Activated naive CD4-positive, alpha-beta T cell treated with anti-CD3 and anti-CD28 coated beads, Interleukin-2, amount 50 U/mL, for 72 hours (primary cell): ENCODE measurements at places on chromosomes 3 and 15. TPM values are rescaled to one million over a fixed set of nuclear protein-coding genes. Genes with fewer than 3 reads are reported as not detected.

- DNase-seq, result no peak
Observed at GRCh38 chr15:64532521-64533315, 72.3 kb downstream of the ZNF609 start.

DNA sequence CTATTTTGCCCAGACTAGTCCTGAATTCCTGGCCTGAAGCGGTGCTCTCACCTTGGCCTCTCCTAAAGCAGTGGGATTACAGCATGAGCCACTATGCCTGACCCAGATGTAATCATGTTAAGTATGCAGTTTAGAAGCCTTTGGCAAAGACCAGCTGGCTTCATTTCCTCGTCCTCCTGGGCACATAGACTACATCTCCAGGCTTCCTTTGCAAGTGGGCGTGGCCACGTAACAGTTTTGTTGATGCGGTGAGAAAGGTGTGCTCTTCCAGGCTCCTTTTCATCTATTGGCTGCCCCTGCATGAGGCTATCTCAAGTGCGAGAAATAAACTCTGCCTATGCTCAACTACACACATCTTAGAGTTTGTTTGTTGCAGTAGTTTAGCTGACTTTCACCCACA lies 13.0 kb downstream of the SV2B start:
- no peak for DNase-seq

The MKRN3 gene
- 0.80 TPM for total RNA-seq

DNA sequence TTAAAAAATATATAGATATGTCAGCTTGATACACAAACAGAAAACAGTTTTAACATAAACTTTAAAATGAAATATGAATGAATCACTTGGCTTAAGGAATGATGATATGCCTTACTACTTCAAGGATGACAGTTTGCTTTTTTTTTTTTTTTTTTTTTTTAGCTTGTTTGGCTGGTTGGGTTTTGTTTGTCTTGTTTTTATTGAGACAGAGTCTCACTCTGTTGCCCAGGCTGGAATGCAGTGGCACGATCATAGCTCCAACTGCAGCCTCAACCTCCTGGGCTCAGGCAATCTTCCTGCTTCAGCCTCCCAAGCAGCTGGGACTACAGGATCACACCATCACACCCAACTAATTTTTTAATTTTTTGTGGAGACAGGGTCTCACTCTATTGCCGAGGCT lies 14.5 kb downstream of the LRRC2 start:
- no peak for DNase-seq

DNA sequence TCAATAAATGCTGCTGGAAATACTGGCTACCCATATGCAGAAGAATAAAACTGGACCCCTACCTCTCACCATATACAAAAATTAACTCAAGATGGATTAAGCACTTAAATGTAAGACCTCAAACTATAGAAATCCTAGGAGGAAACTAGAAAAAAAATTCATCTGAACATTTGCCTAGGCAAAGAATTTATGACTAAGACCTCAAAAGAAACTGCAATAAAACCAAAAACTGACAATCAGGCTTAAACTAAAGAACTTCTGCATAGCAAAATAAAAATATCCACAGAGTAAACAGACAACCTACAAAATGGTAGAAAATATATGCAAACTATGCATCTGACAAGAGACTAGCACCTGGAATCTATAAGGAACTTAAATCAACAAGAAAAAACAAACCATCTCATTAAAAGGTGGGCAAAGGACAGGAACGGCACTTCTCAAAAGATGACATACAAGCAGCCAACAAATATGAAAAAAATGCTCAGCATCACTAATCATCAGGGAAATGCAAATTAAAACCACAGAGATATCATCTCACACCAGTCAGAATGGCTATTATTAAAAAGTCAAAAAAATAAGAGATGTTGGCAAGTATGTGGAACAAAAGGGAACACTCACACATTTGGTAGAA lies 47.0 kb downstream of the MYO9A start:
- no peak for DNase-seq

DNA sequence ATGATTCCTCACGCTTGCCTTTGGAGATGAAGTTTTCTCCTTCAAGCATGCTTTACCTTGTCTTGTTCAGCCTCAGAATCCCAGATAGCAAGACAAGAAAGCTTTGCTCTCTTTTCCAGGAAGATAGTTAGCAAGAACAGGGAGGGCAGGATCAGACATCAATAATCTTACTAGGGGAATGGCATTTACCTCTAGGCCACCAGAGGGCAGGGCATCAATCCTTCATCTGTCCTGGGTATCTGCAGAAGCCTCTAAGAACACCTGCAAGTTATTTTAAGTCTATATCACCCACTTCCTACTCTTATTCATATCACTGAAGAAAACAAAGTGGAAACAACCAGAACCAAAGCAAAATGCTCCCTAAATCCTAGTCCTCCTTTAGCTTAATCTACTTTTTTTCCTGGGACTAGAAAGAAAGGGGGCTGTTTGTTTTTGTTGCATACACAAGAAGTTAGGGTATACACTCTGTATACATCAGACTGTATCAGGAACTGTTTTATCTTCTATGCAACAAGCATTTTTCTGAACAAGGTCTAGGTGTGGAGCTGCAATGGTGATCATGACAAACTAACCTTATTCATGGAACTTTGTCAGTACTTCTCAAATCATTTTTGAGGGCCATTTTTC lies 862.5 kb downstream of the CADM2 start:
- DNase-seq, result no peak

GRCh38 chr3:143998266-143998665 lies 26.6 kb downstream of the DIPK2A start:
- DNase-seq, result no peak

The PP2D1 gene
- total RNA-seq, result not detected

DNA sequence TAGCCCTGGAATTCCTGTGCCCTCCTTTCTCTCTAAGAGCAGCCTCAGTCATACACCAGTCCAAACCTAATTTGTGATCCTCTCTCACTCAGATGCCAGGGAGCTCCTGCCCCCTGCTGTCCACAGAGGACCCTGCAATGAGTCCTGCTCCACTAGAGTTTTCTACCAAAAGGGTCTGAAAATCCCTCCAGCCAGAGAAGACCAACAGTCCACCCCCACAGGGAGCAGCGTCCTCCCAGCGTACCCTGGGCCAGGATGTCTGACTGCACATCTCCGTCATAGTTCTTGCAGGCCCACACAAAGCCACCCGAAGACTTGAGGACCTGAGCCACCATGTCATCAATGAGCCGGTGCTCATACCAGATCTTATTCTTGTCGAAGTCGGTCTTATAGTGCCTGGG lies 15.4 kb downstream of the IDH2 start:
- DNase-seq, result no peak

- DNase-seq, result no peak
Observed at GRCh38 chr15:94509259-94509658, 277.9 kb downstream of the MCTP2 start.

DNA sequence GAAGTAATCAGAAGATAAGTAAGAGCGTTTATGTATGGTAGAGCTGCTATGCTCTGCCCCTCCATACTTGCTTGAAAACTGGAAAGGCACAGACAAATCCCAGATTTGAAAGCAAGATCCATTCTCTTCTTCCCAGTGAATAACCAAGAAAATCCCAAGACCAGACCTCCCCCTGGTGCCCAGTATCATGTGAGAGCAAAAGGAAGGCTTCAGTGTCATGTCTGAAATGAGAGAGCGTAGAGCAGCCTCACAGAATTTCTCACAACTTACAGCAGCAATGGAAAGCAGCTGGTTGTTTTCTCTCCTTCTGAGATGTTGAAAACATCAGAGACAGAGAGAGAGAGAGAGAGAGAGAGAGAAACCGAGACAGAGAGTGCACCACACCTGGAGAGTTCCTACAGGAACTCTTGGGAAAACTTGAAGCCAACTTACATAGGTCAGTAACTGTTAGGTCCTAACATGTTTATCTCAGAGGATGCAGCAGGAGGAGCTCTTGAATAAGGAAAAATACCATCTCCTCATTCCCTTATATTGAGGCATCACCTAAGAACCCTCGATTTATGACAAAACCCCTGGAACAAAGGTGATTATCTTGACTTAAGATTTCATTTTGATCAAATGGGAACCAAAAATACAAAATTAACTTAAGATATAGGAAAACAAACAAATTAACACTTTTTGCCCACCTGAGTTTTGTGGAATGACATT lies 273.3 kb downstream of the NSUN3 start:
- no peak for DNase-seq

The SEMA3F gene
- 0.54 TPM for total RNA-seq

The IMPG2 gene
- 0.09 TPM for total RNA-seq

The TJP1 gene
- total RNA-seq, result 0.30 TPM

The KNL1 gene
- total RNA-seq, result 36.9 TPM

DNA sequence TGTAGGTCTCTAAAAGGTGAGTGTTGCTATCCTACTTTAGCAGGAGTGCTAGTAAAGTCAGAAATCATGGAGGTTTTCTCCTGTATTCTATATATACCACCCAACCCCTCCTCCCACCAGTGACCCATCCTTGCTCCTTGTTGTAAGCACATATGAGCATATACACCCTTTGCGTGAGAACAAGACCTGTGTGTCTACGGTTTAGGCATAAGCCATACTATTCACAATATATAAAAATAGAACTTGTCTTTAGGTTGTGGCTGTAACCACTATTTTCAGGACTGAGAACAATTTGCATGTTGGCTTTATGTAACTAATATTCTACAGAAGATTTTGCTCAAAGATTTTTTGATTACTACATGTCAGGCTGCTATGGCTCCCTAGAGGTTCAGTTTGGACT lies 59.1 kb upstream of the TOP2B start:
- no peak for DNase-seq

GRCh38 chr3:24764236-24764915 lies 269.7 kb upstream of the THRB start:
- no peak for DNase-seq

The CLRN1 gene
- total RNA-seq, result not detected

GRCh38 chr3:186516646-186517045 lies 27.5 kb downstream of the CRYGS start:
- DNase-seq, result no peak

DNA sequence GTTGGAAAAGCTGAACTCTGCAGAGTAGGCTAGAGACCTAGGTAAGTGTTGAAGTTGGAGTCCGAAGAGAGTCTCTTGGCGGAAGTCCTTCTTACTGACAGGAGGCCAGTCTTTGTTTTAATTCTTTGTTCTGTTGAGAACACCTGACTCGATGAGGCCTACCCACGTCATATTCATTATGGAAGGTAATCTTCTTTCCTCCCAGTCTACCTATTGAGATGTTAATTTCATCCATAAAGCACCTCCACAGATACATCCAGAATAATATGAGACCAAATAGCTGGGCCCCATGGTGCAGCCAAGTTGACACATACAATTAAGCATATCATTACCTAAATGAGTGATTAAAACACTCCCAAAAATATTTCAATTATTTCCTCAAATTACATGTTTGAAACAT lies 515.5 kb downstream of the CADM2 start:
- DNase-seq, result no peak

DNA sequence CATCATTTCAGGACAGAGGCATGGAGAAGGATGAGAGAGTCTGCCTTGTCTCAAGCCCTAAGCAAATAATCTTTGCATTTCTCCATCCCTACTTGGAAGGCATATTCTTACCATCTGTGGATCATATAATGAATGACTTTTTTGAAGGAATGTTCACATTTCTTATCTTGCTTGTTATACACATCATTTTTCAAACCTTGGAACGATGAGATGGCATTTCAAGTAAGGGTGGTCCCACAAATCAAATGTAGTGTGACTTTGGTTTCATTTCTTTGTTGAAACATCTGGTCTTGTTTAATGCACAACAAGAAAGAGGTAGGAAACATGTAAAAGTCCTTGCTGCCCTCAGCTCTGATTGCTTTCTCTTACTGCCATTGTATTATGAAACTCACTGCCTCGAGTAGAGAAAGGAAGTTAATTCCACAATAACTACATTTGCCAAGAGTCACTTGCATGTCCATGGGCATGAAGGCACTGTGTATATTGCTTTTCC lies 32.1 kb downstream of the RBMS3 start:
- DNase-seq, result no peak
